ENCODE measurements at places on chromosomes 11 and 22. TPM values are rescaled to one million over a fixed set of nuclear protein-coding genes. Genes with fewer than 3 reads are reported as not detected.

The ANGPTL5 gene
- total RNA-seq = not detected

The FOLR2 gene
- total RNA-seq = not detected

The ENTHD1 gene
- 0.09 TPM for total RNA-seq

The CACNA1I gene
- total RNA-seq = 0.07 TPM

The SAA1 gene
- not detected for total RNA-seq

The TYR gene
- total RNA-seq = not detected

The IMMP1L gene
- total RNA-seq = 27.2 TPM

The UCP2 gene
- 452 TPM for total RNA-seq

The PRR33 gene
- not detected for total RNA-seq

The PIK3IP1 gene
- total RNA-seq = 12.4 TPM

The RASSF10 gene
- not detected for total RNA-seq

The CYB5R2 gene
- total RNA-seq = 3.4 TPM

The ZNF408 gene
- 14.1 TPM for total RNA-seq

The CD6 gene
- 416 TPM for total RNA-seq

The JAML gene
- 318 TPM for total RNA-seq

The OR6A2 gene
- total RNA-seq = 0.50 TPM

The FGF19 gene
- total RNA-seq = not detected

The OR52E8 gene
- total RNA-seq = not detected

The FBLN1 gene
- not detected for total RNA-seq

The MAJIN gene
- total RNA-seq = not detected

The LRRC56 gene
- total RNA-seq = 2.3 TPM

The OPCML gene
- total RNA-seq = not detected

The ANKK1 gene
- total RNA-seq = not detected

The TLCD5 gene
- 0.76 TPM for total RNA-seq

The ANO3 gene
- total RNA-seq = not detected

The MARK2 gene
- total RNA-seq = 41.0 TPM

The DDX25 gene
- total RNA-seq = not detected

The SCO2 gene
- total RNA-seq = 5.3 TPM

The SSH3 gene
- 7.1 TPM for total RNA-seq

The RPLP2 gene
- total RNA-seq = 2,367 TPM

The NCF4 gene
- total RNA-seq = 12.3 TPM

The ACTN3 gene
- 0.07 TPM for total RNA-seq

The C11orf91 gene
- not detected for total RNA-seq

All from activated CD4-positive, alpha-beta T cell treated with anti-CD3 and anti-CD28 coated beads, Interleukin-2, amount 10 ng/mL, durations not matched to agents 24 days and 14 days (primary cell).